HEK293T (cell line): ENCODE measurements at places on chromosomes 7 and 10.

DNA sequence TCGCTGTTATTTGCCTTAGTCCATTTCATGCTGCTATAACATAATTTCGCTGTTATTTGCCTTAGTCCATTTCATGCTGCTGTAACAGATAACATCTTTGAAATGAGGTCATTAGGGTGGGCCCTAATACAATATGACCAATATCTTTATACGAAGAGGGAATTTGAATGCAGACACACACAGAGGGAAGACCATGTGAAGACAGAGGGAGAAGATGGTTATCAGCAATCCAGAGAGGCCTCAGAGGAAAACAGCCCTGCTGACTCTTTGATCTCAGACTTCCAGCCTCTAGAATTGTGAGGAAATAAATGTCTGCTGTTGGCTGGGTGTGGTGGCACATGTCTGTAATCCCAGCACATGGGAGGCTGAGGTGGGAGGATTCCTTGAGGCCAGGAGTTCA is 404.9 kb downstream of the TYW1 start:
- no peak for DNase-seq

DNA sequence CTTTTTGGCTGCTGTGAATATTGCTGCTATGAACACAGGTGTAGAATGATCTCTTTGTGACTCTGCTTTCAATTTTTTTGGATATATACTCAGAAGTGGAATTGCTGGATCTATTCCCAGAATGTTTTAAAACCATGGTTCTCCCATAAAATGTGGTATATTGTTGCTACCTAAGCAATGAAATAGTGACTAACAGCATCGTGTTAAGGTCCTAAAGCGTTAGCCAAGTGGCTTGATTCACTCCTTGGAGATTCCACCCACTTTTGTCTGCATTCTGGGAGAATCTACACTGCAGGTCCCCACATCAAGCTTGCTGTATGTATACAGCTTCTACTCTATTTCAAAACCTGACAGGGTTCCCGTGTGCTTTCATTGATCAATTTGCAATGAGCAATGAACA is 105.6 kb downstream of the CDK6 start:
- no peak for DNase-seq

GRCh38 chr7:4760952-4761351 is 14.5 kb upstream of the AP5Z1 start:
- no peak for DNase-seq

DNA sequence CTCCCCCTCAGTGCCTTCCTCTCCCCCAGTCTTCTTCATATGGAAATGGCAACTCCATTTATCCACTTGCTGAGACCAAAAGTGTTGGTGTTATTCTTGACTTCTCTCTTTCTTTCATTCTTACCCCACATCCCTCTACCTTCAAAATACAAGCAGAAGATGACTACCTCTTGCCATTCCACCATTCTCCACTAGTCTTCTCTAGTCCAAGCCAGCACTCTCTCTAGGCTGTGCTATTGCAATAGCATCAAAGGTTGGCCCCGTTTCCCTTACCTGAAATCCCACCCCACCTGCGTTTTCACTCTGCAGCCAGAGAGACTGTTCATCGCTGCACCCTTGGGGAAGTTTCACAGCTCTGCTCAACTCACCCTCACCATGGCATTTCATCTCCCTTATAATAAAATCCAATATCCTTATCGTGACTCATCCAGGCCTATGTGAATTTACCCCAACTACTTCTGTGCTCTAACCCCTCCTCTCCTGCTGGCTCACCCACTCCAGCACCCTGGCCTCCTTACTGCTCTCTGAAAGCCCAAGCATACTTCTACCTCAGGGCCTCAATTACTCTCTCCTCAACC is 109.1 kb downstream of the LSM5 start:
- DNase-seq, result no peak

DNA sequence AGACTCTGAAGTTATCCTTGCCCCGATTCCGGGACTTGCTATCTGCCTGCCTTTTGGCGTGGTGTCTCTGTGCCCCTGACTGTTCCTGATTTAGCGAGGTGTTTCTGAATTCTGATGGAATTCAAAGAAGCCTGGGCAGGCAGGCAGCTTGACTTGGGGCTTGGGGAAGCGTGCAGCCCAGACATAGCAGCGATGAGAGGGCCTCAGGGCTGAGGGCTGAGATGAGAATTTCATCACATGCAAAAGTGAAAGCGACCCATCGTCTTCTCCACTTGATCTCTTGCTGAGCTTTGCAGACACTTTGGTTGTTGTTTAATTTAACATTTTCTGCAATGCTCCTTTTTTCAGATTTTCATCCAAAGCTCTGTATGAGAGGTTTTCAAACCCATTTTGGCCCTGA is 57.8 kb downstream of the TCF7L2 start:
- no peak for DNase-seq

DNA sequence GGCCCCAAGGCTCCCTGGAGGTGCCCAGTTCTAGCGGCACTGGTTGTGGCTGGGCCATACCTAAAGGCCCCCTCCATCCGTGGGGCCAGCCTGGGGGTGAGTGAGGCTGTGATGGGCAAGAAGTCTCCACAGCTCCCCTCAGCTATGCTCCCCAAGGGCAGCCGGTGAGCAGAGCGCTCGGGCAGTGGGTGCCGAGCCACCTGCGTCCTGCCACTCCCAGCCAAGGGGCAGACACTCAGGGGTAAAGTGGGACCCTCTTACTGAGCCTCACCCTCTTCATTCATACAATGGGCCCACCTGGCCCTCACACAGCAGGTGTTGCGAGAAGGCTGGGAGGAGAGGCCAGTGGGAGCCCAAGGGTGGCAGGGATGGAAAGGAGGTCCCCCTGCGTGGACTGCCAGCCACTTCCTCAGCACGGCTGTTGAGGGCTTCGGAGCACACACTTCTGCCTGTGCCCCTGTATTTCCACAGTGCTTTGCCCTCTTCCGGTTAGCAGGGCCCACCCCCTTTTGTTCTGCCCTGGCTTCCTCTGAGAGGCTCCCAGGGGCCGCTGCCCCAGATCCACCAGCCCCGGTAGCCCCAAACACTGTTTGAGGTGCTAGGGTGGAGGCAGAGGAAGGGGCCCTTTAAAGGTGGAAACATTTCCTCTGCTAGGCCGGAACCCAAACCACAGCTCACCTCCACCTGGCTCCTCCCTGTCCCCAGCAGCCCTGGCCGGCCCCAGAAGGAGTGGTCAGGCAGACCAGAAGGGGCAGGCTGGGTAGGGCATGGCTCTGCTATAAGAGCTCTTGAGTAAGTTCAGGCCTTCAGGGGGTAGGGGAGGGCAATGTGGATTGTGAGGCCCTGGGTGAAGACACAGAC is 16.4 kb upstream of the C10orf105 start:
- DNase-seq, result no peak

DNA sequence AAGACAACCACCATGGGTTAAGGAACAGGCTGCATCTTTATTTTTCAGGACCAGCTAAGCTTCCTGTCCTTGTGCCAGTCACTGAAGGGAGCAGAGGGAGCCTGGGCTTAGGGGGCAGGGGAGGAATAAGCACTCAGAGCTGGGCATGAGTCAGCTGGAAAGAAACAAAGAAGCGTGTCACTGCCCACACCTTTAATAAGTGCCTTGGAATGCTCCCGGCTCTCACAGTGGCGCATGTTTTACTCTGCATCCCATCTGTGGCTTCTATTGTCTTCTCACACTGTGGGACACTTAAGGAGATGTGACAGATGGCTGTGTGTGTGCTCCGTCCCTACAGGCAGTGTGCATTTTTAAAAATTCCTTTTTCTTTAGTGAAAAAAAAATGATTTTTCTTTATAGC is 71.7 kb downstream of the MTURN start:
- no peak for DNase-seq
